Stimulated activated CD4-positive, alpha-beta T cell treated with anti-CD3 and anti-CD28 coated beads, TNF-alpha, amount 100 ng/mL, for 24 hours (primary cell): ENCODE measurements at places on chromosomes 1 and 21.

GRCh38 chr1:213466541-213466940 lies 415.5 kb downstream of the RPS6KC1 start:
- no peak for DNase-seq

DNA sequence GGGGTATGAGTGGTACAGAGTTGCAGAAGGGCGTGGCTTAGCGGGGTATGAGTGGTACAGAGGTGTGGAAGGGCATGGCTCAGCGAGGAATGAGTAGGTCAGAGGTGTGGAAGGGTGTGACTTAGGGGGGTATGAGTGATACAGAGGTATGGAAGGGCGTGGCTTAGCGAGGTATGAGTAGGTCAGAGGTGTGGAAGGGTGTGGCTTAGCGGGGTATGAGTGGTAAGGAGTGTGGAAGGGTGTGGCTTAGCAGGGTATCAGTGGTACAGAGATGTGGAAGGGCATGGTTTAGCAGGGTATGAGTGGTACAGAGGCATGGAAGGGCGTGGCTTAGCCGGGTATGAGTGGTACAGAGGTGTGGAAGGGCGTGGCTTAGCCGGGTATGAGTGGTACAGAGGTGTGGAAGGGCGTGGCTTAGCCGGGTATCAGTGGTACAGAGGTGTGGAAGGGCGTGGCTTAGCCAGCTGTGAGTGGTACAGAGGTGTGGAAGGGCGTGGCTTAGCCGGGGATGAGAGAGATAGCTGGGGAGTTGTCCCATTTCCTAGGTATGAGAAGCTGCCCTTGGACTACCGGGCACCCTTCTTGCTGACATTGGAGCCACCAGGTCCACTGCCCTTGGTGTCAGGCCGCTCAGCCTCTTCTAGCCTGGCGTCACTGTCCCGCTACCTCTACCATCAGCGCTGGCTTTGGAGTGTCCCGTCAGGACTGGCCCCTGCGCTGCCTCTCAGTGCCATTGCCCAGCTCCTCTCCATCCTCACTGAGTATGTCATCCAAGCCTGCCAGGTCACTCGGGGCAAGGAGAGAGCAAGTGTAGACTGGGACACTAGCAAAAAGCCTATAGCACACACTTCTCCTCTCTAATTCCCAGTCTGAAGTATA lies 29.8 kb downstream of the HYI start:
- DNase-seq: no peak

DNA sequence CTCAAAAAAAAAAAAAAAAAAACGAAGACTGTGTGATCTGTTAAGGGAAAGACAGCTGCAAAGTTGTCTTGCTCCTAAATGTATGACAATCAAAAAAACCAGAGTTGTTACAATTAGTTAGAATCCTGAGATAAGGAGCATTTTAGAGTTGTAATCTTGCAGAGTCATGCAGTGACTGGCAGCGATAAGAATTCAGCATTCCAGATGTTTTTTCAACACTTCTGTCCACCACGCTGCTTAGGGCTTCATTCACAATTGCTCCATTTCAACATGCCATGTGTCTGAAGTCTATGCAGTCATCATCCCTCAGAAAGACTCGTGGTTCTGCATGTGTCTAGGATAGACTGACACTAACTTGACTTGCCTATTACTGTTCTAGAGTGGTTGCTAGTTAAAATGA lies 102.4 kb upstream of the BACE2 start:
- DNase-seq: no peak

- DNase-seq: no peak
Observed at GRCh38 chr1:235648407-235648907, 1.1 kb downstream of the GNG4 start.

GRCh38 chr1:174883409-174883808 lies 116.3 kb upstream of the CACYBP start:
- no peak for DNase-seq

- no peak for DNase-seq
Observed at GRCh38 chr1:3668585-3669300, 16.4 kb downstream of the TP73 start.

GRCh38 chr1:237383791-237384190 lies 341.8 kb downstream of the RYR2 start:
- no peak for DNase-seq

DNA sequence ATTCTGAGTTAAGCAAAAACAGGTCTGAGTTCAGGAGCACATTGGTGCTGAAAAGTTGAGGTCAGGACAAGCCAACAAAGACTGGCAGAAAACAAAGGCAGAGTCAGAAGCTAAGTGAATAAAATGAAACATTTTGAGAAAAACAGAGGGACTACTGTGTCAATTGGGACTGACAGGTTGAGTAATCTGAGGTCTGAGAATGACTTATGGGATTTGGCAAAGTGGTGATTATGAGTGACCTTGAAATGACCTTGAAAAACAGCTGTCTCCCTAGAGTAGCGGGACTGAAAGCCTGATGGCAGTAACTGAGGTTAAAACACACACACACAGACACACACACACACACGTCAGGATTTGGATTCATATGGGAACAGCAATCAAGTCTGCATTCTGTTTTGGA lies 8.8 kb upstream of the COG2 start:
- DNase-seq: no peak

DNA sequence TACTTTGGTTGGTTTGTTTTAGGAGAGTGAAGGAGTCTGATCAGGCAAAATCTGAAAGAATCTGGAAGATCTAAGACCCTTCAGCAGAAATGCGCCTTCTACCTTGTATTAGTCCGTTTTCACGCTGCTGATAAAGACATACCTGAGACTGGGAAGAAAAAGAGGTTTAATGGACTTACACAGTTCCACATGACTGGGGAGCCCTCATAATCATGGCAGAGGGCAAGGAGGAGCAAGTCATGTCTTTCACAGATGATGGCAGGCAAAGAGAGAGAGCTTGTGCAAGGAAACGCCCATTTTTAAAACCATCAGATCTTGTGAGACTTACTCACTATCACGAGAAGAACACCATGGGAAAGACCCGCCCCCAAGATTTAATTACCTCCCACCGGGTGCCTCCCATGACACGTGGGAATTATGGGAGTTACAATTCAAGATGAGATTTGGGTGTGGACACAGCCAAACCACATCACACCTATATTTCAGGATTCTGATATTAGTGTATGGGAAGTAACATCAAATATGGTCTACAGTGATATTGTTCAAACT lies 99.3 kb downstream of the GLUL start:
- DNase-seq: no peak

DNA sequence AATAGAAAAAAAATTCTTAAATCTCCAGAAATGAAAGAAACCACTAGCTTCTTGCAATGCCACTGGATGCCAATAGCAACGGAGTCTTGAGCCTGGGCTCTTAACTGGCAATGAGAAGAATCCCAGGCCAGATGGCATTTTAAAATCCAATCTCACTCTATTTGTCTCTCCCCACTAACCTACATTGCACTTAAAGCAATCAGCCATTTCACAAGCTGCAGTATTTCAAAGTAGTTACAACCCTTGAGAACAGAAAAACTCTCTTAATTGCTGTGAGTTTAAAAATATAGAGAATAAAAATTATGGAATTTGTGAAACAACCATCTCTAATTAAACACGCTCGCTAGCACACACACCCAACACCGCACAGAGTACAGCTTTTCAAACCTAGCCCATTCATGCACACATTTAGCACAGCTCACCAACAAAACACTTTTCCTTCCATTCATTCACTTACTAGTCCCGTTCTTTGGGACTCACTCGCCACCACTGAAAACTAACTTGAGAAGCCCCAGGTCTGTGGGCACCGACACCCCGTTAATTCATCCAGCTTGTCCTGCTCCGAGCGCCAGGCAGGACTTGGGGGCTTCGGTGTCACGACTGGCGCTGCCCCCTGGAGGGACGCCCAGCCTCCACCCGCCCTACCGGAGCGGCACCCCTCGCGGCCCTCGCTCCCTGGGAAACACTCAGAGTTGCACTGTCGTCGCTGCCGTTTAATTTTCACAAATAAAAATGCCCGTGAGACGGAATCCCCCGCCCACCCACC lies 1.0 kb downstream of the DDAH1 start:
- no peak for DNase-seq

GRCh38 chr1:223242382-223242955 lies 99.4 kb upstream of the TLR5 start:
- DNase-seq: no peak

DNA sequence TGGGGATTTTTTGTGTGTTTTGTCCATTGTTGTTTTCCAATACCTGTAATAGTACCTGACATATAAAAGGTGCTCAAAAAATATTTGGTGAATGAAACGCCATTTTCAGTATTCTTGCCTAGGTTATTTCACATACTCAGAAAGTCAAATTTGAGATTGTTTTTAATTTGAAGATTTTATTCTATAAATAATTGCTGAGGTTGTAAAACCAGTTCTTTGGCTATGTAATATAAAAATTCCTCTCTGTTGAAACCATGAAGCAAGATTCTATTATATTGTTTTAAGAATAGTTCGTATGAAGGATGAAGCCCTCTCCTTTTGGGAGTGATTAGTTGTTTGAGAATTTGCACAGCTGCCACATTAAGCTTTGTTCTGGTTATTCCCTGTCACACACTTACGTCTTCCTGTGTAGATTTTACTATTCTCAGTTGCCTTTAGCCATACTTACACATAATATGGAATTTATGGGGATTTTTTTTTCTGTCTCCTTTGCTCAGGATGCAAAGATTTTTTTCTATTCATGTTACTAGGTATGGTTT lies 60.2 kb upstream of the MPC2 start:
- DNase-seq: no peak

DNA sequence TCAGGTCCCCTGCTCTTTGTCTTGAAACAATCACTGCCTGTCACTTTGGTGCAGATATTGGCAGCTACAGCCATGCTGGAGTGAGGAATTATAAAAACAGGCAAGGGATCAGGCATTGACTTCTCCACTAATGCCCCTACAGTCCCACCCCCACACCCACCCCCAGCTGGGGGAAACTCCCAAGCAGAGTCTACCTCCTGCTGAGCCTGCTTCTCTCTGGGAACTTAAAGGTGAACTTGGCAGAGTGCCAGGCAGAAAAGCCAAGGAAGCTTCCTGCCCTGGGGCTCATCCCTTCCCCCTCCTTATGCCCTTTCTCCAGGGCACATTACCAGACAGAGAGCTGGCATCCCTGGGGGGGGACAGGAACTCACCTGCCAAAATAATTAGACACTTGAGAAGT lies 6.7 kb downstream of the NCMAP start:
- no peak for DNase-seq

- DNase-seq: no peak
Observed at GRCh38 chr1:101165954-101166353, 70.9 kb upstream of the S1PR1 start.

- no peak for DNase-seq
Observed at GRCh38 chr21:28587748-28588147, 404.9 kb downstream of the LTN1 start.

DNA sequence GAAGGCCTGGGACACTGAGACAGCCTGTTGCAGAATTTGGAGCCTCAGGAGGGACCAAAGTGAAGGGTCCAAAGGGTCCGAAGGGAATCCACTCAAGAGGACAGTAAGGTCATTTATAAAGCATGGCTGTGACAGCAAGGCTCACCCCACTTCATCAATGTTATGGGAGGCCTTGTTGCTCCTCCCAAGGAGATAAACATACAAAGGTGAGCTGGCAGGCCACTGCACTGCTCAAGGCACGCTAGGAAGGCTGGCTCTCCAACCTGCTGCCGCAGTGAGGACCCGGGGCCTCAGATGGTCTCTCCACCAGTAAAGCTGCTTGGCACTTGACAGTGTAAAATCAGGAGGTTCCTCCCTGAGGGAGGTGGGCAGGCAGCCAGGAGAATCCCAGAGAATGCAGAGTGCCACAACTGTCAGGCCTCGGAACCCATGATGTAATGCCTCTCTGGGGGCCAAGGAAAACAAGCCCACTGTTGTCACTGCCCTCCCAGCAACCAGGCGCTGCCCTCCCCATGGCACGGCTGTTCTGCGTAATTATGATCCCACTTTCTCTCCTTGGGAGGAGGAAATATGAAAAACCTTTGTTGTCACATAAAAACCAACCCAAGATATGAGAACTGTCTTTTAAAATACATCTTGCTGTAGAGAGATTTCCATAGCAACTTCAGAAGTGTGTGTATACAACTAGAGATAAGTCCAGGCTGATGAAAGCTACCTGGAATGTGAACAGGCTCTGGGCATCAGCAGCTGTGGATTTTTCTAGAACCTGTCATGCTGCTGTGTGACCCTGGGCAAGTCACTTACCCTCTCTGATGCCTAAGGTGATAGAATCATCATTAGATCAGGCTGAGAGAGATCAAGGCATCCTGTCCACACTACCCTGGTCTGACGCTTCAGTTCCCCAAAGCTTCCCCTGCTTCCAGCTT lies 102.5 kb downstream of the KCNN3 start:
- no peak for DNase-seq

GRCh38 chr1:28256197-28256827 lies 3.0 kb upstream of the SESN2 start:
- no peak for DNase-seq

GRCh38 chr1:70993798-70994197 lies 53.8 kb downstream of the PTGER3 start:
- DNase-seq: no peak

GRCh38 chr1:245241526-245242130 lies 86.8 kb downstream of the KIF26B start:
- DNase-seq: no peak

DNA sequence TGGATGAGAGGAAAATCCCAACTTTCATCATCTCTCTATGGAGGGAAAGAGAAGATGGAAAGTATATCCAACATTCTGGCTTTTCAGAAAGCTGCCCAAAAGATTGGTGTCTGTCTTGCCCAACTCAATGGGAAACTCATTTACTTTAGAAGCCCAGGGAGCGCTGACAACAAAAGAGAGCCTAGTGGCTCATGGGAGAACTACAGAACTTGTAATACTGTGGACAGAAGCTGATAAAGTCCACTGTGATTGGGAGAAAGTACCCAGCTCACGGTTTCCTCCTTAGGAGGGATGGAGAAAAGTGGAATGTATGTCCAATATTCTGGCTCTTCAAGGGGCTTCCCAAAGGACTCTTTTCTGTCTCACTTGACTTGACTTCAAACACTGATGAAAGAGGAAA lies 66.0 kb downstream of the RGS21 start:
- DNase-seq: no peak

- DNase-seq: peak; percentile 70
Observed at GRCh38 chr1:154407198-154408091, 2.3 kb downstream of the IL6R start.

- no peak for DNase-seq
Observed at GRCh38 chr1:38804062-38804886, 55.3 kb downstream of the RRAGC start.

GRCh38 chr1:33018112-33018511 lies 18.6 kb downstream of the AK2 start:
- DNase-seq: no peak

DNA sequence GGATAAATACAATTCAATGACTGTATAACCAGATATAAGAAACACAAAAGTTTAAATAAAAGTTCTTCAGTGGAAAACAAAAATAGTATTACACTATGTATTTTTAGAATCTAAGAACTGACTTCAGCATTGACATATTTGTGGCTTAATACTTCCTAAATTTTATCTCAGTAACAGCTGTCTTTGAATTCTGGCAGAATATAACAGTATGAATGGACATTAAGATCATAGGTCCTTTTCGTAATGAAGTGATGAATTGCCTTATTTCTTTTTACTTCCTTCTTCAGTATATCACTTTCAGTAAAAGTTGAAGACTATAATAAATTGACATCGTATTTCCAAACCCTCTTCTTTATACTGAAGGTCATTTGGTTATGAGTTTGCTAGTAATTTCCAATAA lies 1030.0 kb downstream of the MRPL39 start:
- no peak for DNase-seq

GRCh38 chr1:36301220-36301619 lies 4.9 kb upstream of the SH3D21 start:
- DNase-seq: no peak

GRCh38 chr1:228280961-228281591 lies 73.2 kb downstream of the OBSCN start:
- no peak for DNase-seq

GRCh38 chr1:217360510-217360909 lies 270.4 kb downstream of the GPATCH2 start:
- no peak for DNase-seq
